ENCODE measurements at places on chromosomes 1 and 21. TPM values are rescaled to one million over a fixed set of nuclear protein-coding genes. Genes with fewer than 3 reads are reported as not detected.

NLRP3 gene
- polyA plus RNA-seq, result 0.06 TPM

DIO1 gene
- not detected for polyA plus RNA-seq

MAN1A2 gene
- polyA plus RNA-seq, result 3.7 TPM

CHIA gene
- polyA plus RNA-seq, result not detected

TTC22 gene
- polyA plus RNA-seq, result 3.2 TPM

MTFR1L gene
- polyA plus RNA-seq, result 20.8 TPM

Measured in foreskin keratinocyte (primary cell).